ENCODE measurements at places on chromosomes 1 and 21. TPM values are rescaled to one million over a fixed set of nuclear protein-coding genes. Genes with fewer than 3 reads are reported as not detected.

UBQLN4 gene
- 60.0 TPM for total RNA-seq

B3GALT2 gene
- total RNA-seq, result 0.08 TPM

LENEP gene
- total RNA-seq, result 0.67 TPM

- no peak overlapping the region for H3K27ac ChIP-seq
- no peak for DNase-seq
- H3K4me1 ChIP-seq, result no peaks in the 10 kb centered on the region
- H3K36me3 ChIP-seq, result no peaks in the 10 kb centered on the region
- H3K4me3 ChIP-seq, result no peak overlapping the region
These were observed 748.9 kb downstream of the PLA2G4A start for GRCh38 chr1:187577610-187578009.

ZBTB48 gene
- total RNA-seq, result 40.7 TPM

SMCP gene
- total RNA-seq, result not detected
